ENCODE measurements at places on chromosomes 11 and 22.

DNA sequence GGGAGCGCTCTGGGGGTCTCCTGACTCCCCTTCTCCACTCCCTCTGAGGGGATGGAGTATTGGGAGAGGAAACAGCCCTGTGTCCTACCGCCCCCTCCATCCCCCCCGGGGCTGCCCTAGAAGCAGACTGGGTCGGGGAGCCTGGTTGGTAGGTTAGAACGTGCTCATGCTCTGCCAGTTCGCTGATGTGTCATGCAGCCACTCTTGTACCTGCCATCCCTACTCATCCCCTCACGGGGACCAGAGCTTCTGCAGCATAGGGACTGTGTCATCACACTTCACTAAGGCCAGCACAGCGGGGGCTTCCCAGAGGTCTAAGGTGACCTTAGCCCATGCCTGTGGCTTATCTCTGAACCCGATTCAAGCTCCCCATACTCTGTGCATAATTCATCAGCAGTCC is 4.7 kb downstream of the KCNJ1 start:
- DNase-seq, result no peak

- no peak for DNase-seq
Measured at GRCh38 chr11:124658986-124659385, 14.6 kb downstream of the SIAE start.

DNA sequence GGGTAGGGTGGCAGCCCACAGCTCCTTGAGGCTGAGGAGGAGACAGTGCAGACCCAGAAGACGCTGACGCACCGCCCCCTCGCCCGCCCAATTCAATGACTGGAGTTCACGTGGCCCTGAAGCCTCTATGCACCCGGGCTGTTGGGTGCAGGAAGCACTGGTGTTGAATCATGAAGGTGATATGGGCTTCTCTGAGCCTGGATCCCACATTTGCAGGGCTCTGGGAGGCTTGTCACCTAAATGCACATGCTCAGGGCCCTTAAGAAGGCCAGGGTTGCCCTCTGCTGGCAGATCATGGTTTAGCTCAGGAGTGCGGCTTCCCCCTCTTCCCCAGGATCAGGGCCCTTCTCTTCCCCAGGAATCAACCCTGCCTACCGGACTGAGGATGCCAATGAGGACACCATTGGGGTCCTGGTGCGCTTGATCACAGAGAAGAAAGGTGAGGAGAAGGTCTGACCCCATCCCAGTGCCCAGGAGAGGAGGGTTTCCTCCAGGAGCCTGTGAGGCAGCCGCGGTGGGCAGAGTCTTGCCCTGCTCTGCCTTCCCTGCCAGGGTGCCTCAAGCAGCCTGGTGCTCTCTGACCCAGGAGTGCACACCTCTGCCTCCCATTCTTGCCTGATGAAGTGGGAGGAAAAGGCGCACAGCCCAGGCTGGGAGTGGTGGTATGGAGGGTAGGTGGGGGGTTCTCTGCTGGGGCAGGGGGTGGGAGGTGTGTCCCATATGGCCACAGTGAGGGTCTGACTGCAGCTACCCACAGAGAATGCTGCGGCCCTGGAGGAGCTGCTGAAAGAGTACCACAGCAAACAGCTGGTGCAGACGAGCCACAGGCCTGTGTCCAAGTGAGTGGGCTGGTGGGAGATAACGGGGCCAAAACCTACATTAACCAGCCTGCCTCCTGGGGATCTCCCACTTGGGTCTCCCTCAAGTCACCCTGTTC is 17.5 kb downstream of the RELT start:
- DNase-seq, result no peak

DNA sequence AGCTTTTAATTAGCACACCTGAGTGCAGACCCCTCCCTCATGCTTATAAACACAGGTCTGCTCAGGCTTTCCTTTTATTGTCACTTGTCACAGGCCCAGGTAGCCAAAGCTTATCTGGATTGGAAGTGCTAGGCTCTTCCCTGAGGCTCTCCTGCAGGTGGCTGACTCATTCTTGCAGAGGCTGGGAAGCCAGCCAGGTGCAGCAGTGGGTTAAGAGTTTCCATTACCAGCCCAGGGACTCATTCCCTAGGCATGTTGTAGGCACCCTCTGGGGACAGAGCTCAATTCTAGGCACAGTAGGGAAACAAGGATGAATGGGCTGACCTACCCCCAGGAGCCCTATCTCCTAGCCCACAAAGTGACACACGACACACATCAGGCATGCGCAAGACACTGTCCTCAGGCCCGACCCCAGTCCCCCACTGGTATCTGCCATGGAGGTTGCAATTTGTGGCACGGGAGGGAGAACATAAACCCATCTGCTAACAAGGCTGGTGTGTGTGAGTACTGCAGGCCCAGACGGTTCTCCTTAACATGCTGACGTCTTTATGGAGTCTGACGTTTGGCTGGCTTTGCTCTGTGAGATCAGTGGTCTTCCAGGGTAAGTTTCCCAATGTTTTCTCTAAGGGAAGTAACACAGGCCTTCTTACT is 94.2 kb downstream of the ABTB2 start:
- DNase-seq, result no peak

DNA sequence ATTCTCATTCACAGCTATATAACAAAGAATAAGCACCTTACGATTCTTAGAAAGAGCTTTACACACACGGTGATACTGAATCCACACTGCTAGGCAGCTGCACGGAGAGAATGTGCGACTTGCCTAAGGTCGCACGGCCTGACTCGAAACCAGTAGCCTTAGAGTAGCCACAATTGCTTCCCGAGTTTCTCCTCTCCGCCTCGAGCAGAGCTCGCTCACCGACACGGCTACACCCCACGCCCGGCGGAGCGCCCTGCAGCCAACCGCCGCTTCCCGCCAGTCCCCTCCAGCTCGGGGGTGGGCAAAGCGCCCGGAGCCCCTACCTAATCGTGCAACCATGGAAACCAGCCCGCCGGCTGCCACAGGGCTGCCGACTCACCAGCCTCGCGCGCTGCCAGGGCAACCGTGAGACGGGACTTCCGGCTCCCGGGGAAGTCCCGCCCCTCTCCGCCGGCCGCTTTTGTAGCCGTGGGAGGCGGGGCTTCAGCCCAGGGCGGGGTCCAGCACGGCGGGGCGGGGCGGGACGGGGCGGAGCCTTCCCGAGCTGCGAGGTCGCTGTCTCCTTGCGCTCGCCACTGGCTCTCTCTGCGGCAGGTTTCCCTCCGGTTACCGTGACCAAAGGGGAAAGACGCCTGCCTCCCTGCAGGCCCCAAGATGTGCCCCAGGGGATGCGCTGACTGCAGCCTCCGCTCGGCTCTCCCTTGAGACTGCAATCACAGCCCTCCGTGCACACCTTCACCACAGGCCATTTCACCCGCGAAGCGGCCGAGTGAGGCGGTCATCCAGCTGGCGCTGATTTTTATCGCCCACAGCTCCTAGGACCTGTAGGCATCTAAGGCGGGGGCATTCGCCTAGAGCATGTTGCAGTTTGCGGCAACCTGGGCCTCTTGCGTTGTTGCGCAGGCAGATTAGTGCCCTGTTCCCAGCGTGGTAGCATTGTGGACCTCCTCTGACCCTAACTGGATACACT is 1.1 kb downstream of the BSCL2 start:
- DNase-seq, result peak; percentile 88

DNA sequence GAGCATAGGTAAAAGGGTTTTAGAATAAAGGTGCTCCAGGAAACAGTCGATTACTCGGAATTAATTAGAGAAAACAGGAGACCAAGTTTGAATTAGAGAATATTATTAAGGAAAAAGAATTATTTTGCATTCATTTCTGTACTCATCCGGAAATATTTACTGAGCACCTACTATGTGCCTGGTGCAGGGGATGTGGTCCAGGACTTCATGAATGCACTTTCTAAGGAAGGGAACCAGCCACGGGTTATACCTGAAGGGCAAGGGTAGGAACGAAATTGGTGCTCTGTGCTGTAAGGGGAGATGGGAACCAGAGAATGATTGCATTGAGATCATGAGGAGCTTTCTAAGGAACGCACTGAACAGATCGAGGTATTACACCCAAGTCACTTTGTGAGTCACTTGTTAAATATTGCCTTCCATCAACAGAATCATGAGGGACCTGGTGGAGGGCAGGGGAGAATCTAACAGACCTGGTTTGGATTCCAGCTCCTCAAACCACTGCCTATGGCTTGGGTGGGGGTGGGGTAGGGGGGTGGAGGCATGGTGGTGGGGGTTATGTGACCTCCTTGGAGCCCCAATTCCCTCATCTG is 40.9 kb downstream of the C11orf96 start:
- DNase-seq, result no peak

GRCh38 chr11:76664578-76665061 is 5.9 kb downstream of the LRRC32 start:
- no peak for DNase-seq

- no peak for DNase-seq
Measured at GRCh38 chr11:22340701-22341587, 2.8 kb downstream of the SLC17A6 start.

DNA sequence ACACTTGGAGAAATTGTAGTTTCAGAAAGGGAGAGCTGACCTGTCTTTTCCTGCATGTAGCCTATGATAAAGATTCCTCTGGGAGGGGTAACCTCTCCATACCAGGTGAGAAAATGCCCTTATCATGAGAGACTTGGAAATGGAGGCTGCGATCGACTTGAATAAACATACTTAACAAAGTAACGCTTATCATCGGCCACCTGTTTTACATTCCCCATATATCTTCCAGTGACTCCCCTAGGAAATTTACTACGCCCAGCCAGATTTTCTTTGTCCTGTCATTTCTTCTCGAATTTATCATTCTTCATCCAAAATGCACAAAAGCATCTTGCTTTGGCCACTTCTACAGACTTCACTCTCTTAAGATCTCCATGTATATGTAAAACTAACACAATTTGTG is 143.5 kb downstream of the CCDC81 start:
- DNase-seq, result no peak

- DNase-seq, result no peak
Measured at GRCh38 chr22:21026783-21027692, 5.3 kb downstream of the SLC7A4 start.

- no peak for DNase-seq
Measured at GRCh38 chr11:130168105-130168504, 8.5 kb downstream of the ST14 start.

DNA sequence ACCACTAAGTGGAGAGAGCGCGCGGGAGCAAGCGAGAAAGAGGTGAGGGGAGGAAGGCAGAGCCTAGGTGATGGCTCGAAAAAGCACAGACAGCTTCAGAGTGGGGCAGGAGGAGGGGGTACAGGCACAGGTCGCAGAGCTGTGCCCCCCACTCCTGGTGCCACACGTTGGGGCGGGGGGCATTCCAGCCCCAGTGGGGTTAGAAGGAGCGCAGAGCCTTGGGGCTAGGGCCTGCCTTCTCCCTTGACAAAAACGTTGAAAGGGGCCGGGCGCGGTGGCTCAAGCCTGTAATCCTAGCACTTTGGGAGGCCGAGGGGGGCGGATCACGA is 41.6 kb upstream of the ISX start:
- no peak for DNase-seq

GRCh38 chr11:64466115-64466718 is 107.3 kb downstream of the RPS6KA4 start:
- DNase-seq, result no peak

DNA sequence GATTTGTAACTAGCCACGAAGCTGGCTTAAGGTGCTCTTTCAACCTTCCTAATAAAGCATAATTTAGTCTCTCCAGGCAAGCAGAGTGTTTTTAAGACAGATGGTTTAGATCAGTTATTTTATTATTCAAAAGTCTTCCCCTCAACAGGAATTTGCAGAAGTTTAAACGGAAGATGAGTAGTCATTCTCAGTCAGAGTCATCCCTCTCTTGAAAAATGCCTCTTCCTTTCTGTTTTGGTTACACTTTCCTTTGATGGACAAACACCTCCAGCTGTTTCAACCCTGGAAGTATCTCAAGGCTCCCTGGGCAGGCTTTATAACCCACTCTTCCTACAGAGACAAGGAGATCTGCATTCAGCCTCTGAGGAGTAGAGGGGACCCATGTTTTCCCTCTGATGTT is 60.3 kb upstream of the POU2AF2 start:
- no peak for DNase-seq

- DNase-seq, result no peak
Measured at GRCh38 chr11:40285558-40285957, 1173.9 kb downstream of the LRRC4C start.

DNA sequence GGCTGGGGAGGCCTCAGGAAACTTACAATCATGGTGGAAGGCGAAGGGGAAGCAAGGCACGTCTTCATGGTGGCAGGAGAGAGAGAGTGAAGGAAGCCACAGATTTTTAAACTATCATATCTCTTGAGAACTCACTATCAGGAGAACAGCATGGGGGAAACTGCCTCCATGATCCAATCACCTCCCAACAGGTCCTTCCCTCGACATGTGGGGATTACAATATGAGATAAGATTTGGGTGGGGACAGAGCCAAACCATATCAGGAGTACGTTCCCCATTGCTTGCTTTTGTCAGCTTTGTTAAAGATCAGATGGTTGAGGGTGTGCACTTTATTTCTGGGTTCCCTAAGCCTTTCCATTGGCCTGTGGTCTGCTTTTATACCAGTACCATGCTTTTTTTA is 53.7 kb upstream of the E2F8 start:
- DNase-seq, result no peak

DNA sequence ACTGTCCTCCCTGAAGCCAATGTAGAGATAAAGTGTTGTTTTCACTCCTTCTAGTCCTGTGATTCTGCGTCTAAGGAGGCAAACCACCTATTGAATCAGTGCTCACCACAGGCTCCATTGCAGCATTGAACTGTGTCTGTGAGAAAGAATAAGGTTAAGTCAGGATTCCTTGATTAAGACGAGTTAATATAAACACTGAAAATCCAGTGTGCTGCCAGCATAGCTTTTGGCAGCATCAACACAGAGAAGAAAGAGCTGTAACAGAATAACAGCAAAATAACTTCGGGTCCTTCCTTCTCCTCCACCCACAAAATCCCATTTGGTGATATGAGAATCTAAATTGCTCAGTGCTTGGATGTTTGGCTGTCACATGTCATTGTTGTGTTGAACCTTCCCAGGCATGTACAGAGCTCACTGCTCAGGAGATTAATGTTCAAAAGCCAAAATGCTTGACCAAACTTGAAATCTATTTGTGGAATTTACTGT is 185.2 kb upstream of the DDI1 start:
- no peak for DNase-seq

DNA sequence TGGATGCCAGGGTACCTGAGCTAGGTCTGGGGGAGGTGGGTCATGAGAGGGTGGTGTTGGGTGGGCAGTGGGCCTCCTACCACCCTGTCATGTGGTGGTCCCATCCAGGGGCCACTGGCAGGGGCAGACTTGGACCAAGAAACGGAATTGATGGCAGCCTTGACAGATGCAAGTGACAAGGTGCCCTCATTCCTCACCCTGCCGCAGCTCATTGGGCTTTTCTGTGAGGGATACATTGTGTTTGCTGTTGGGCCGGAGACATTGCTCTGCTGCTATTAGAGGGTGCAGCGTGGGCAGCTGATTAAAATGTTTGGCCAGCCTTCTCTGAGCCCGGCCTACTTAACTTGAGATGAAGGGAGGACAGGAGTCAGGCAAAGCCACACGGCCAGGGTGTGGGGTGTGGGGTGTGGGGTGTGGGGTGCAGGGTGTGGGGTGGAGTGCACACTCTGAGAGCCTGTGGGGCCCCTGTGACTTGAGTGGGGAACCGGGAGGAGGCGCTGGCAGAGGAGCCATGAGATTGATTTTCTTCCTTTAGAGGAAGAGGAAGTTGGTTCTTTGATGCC is 351.5 kb downstream of the TBC1D22A start:
- no peak for DNase-seq

Data from NCI-H1417 treated with DMSO at 0.1 percent for 48 hours (cell line).